Stimulated activated CD8-positive, alpha-beta memory T cell treated with anti-CD3 and anti-CD28 coated beads, Interleukin-12 subunit alpha, Interleukin-12 subunit beta, amount 100 ng/mL, for 1 hour (primary cell): ENCODE measurements at places on chromosomes 4 and X.

GRCh38 chr4:28267166-28267565 lies 1406.5 kb downstream of the STIM2 start:
- DNase-seq = no peak

DNA sequence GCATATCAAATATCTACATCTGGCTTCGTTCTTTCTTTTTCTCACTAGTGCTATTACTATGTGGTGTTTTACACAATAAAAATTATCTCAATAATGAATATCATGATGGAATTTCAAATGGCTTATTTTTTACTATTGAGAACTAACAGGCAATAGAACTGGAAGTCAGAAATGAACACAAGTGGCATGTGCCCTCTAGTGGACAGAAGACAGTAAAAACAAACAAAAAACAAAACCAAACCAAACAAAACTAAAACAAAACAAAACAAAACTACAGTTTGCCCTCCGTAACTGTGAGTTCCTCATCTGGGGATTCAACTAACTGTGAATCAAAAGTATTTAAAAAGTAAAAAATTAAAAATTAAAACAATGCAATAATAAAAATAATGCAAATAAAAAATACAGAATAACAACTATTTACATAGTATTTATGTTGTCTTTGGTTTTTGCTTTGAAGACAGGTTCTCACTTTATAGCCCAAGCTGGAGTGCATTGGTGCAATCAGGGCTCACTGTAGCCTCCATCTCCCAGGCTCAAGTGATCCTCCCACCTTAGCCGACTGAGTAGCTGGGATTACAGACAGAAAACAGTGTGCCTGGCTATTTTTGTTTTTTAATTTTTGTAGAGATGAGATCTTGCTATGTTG lies 195.6 kb upstream of the TACR3 start:
- no peak for DNase-seq

GRCh38 chr4:110184791-110185155 lies 13.6 kb downstream of the ELOVL6 start:
- no peak for DNase-seq

DNA sequence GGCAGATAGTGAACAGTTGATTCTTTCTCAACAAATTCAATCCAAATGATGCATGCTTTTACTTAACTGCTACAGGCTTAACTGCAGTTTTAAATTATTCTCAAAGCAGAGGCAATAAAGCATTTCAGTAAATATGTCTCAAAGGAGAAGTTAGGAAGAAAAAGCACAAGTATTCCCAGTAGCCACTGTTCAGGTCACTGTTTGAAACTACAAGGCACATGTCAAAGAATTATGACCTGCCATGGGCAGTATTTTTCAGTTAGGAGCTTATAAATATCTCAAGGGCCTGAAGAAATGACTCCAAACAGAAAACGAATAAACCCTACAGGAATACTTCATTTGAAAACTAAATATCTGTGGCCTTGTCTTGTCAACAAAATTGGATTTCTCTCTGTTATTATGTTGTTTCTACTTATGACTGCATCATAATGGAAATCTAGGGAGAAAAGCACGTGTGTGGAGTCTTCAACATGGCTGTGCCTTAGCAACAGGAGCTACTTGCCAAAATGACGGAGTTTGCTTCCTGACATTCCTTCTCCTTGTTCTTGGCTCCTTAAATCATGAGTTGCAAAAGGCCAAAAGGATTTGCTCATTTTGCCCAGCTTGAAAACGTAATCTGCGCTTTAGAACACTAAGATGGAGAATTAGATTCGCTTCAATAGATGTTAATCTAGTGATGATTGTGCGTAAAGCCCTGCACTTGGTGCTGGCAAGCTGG lies 67.6 kb upstream of the GPR101 start:
- no peak for DNase-seq

DNA sequence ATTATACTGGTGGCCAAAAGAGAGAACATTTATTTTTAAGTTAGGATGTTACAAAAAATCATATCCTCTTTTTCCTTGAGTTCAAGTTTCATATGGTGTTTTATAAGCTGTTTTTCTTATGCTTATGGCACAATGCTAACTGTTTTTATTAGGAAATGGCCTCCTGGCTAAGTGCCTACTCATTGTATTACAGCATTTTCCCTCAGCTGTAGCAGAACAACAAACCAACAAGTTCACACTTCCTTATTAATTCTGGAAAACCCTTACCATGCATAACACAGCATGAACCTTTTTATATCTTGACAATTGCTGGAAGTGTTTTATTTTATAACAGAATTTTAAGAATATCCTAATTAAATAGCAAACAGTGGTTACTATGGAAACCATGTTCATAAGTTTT lies 165.8 kb downstream of the GASK1B start:
- DNase-seq = no peak

DNA sequence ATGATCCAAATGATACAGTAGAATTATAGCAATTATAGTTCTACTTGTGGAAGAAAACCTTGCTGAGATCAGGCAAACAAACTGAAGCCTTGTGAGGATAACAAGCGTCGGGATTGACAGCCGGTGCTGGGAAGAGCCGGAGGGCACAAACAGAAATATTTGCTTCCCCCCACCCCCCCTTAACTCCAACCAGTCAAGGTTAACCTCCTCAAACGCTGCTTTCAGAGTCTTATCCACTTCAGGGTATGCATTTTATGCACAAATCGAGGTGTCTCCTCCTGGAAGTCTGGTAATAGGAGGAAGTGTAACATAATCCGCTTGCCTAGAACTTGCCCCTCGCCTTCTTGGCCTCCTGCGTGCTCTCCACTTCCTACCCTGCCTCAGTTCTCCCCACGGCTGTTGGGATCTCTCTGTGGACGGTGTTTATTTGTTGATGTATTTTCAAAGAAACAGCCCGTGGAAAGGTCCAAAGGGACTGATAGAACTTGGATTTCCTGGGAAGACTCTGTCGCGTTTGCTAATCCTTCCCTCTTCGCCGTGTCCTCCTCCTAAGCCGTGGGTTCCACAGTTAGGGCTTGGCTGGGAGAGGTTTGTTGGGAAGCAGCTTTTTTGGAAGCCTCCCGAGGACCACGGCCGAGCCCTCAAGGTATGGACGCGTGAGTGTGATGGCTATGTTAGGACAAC lies 4.1 kb upstream of the ARX start:
- DNase-seq = no peak

DNA sequence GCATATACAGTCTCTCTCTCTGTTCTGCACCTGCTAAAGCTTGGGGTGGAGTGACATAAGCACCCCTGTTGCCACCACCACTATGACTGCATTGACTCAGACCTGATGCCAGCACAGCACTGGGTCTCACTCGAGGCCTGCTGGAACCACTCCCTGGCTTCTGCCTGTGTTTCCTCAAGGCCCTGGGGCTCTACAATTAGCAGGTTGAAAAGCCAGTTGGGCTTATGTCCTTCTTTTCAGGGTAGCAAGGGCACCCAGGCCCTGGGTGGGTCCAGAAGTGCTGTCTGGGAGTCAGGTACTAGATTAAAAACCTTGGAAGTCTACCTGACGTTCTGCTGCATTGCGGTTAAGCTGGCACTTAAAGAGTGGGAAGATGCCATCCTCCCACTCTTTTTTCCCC lies 50.5 kb upstream of the MAGEC3 start:
- no peak for DNase-seq

DNA sequence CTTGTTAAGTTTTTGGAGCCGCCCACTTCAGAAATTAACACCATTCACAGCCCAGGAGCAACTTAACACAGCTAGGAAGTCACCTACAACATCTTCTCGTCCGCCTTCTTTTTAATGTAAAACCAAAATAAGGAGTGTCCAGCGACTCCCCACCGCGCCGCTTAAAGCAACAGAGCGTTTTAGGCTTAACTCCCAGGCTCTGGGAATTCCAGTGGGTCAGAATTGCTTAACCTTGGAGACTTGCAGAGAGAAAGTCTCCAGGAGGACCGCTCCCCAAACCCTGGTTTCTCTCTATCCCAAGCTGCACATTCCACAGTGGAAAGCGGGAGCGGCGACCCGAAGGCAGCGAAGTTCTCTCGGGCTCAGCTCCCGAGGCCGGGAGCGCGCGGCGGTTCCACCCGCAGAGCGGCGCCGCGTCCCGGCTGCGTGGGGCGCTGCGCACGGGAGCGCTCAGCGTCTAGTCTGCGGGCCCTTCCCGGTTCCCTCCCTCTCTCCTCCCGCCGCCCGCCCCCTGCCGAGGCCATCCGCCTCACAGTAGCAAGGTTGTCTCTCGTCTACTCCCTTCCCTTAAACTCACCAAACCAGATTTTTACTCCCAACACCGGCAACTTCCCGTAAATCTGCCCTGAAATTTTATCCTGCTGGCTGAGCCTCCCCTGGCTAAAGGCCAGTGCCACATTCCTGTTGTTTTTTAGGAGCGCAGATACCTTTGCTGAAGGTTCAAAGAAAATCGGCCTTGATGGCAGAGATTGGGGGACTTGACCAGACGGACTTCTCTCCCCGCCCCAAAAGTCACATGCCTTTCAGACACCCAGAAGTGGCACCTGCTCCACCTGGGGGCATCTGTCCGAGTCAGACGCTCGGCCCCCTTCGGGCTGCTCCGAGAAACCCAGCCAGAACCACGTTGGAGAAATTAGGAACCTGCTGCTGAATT lies at the start of gene RBM47:
Gene RBM47 (minus strand): TSS at position 464 of the 934 bp plus-strand sequence. CDS start 190,971 bp downstream, outside the sequence.
- no peak for DNase-seq
